ENCODE measurements at places on chromosomes 2 and 18.

DNA sequence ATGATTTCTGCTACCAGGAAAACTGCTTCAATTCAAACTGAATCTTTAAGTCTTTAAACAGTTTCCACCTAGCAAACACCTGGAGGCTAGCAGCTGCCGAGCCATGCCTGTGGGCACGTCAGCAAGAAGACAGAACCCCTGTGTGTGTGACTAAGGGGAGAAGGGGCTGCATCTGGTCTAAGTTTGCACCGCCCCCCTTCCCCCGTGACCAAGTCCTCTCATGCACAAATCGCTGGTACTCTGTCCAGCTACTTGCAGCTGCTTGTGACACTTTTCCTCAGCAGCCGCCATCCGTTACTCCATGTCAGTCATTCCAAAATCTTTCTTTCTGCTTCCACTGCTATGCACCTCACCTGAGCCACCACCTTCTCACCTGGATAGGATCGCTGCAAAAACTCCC lies 355.0 kb downstream of the SS18 start:
- no peak for DNase-seq

DNA sequence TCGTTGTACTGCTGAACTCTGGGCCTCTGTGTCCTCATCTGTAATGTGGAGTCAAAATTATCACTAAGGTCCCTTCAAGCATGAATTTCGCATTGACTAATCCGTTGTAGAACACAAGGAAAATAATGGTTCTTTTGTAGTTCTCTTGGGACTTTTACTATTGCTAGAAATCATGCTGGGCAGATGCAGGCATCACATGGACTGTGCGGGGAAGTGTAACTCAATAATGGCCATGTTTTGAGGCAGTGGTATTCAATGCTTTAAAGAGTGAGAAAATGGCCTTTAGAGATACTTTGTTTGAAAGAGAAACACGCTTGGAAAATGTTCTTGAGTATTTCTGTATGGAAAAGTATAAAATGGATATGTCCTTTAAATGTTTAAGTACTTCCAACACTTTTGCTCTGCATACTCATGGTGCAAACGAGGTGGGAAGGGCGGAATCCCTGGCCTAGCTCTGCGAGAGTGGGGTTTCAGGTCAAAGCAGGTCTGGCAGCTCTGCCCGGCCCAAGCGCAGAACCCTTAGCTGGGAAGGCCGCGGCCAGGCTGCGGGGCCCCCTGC lies 117.3 kb upstream of the MSTN start:
- DNase-seq: no peak

DNA sequence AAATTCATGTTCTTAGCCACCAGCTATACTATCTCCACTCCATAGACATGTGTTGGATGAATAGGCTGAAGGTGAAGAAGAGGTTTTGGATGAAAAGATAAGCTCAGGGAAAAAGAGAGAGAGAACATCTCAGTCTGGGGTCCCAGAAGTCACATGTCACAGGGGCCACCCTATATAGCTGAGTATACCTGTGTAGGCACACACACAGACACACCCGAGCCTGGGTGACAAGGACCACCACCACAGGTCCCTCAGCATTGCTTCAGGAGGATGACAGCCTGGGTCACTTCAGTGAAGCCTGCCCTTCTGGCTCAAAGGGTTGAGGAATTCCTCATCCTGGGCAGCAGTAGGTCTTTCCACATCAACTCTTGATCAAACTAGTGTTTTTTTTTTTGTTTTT lies 56.2 kb downstream of the POLR1A start:
- DNase-seq: no peak

DNA sequence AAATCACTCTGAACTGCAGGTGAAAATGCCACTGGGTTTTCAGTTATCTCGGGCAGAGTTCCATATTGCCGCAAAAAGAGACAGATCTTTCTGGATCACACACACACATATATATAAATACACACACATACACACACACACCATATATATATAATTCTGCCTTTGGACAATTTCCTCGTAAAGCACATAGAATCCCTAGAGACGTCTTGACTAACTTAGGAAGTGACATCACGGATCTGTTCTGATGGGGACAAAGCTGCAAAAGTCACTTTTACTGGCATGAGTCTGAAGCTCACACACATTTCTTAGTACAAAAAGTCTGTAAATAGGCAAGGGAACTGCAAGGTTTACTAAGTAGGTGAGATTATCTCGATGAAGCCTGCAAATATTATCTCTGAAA lies 28.6 kb upstream of the MBOAT2 start:
- no peak for DNase-seq

DNA sequence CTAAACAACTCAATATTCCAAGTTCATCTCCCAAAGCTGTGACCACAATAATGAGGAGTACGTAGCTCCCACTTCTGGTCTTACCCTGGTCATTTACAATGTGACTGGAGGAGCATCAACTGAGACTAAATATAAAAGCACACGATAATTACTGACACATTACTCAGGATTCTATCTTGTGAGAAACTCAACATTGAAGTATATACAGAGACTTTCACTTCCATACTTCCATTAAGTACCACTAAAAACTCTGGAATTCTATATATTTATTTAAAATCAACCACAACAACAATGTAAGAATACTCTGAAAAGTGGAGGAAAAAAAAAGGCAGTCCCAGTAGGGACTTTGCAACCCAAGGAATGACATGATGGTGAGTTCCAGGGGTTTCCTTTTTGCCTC lies 61.4 kb downstream of the XDH start:
- DNase-seq: no peak

- no peak for DNase-seq
These were observed 148.7 kb downstream of the ESCO1 start for GRCh38 chr18:21451851-21452250.

DNA sequence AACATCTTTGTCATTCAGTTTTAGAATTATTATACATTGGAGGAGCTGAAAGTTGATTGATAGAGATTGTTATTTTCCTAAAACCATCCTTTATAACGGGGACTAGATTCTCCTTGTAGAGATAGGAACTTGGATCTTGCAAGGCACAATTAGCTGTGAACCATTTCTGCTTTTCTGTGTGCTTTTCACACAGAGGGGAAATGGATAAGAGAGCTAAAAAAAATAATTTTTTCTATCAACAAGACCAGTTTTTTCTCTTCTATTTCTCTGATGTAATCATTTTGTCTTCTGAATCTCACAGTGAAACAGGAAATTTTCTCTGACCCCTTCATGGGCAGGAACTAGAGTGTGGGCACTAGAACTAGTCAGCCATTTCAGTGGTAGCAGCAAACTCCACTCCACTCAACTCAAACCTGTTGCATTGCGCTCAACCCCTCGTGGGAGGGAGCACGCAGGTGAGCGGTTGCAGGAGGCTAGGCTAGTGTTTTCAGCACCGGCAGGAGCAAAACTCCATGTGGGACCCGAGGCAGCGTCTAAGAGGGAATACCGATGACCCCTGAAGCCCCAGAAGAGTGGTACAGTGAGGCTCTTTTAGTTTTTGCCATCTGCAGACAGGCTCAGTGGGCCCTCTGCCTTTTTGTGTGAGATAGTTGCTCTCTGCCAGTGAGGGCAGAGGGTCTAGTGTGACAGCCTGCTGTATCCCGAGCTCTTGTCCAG lies 24.0 kb upstream of the SLC39A10 start:
- DNase-seq: no peak

DNA sequence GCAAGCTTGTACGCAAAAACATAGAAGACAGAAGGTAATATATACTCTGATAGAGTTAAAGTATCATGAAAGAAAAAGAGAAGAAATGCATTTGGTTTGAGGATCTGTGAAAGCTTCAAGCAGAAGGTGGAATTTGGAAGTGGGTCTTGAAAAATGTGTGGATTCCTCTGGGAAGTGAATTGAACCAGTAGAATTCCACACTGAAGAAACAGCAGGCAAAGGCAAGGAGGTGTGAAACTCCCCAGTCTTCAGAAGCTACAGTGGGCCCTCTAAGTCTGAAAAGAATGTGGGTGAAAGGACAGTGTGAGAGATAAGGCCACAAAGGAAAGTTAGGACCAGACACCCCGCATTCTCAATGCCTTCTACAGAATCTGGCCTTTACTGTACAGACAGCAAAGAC lies 25.6 kb downstream of the COBLL1 start:
- DNase-seq: no peak

DNA sequence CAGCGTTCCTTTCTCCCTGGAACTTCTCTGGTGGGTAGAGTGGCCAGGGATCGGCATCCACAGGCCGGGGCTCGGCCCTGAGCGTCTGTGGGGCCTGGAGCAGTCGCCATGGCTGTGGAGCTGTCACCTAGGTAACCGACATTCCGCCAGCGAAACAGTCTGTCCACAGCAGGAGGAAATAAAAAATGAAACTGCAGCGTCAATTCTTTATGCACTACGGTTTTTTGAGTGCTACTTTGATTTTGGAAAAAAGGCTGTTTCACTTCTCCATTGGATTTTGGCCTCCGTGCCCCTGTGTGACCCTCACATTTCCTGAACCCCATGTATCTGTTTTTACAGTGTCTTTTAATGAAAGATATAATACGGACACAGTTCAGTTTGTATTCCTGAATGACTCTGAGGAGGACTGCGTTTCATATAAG lies 163.4 kb downstream of the LDLRAD4 start:
- peak; percentile 30 for DNase-seq

- peak; percentile 1 for DNase-seq
These were observed 2.1 kb downstream of the PROM2 start for GRCh38 chr2:95276244-95276887.

- DNase-seq: no peak
These were observed 23.3 kb downstream of the SPDYA start for GRCh38 chr2:28833740-28834470.

DNA sequence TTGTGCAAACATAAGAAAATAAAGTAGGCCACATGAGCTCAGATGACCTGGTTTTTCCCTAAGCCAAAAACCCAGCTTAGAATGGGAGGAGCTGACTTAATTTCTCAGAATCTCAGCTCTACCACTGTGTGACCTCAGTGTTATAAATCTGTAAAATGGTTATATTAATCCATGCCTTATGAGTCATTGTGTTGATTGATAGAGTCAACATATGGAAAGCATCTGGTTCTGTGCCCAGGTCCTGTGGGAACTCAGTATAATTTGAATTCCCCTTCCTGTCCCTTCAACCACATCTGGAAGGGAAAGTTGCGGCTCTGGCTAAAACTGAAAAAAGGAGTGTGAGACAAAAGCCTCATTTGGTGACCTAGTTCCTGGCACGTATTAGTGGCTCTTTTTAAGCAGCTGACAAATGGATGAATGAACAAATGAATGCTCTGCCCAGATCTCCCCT lies 25.7 kb downstream of the TMEM177 start:
- DNase-seq: no peak

DNA sequence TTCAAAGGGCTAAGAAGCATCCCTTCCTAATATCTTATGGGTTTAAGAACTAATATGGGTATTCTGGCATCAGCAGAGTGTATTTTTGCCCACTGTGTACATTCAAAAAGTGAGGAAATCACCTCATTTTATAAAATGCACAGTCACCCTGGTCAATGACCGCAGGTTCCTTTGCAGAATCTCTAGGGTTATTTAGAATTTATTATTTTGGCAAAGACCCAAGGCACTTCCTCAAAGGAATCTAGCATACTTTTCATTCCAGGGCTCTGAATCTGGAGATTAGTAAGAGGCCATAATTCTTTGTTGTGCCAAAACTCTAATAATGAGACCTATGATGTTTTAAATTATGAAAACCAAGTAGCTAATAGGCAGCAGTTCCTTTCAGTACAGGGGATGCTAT lies 27.2 kb upstream of the CDH2 start:
- no peak for DNase-seq

- no peak for DNase-seq
These were observed 8.8 kb downstream of the RPL37A start for GRCh38 chr2:216507220-216508160.

GRCh38 chr2:88874063-88874657 lies 182.7 kb downstream of the RPIA start:
- DNase-seq: peak; percentile 6

GRCh38 chr2:47984041-47984440 lies 77.7 kb upstream of the FBXO11 start:
- DNase-seq: no peak

DNA sequence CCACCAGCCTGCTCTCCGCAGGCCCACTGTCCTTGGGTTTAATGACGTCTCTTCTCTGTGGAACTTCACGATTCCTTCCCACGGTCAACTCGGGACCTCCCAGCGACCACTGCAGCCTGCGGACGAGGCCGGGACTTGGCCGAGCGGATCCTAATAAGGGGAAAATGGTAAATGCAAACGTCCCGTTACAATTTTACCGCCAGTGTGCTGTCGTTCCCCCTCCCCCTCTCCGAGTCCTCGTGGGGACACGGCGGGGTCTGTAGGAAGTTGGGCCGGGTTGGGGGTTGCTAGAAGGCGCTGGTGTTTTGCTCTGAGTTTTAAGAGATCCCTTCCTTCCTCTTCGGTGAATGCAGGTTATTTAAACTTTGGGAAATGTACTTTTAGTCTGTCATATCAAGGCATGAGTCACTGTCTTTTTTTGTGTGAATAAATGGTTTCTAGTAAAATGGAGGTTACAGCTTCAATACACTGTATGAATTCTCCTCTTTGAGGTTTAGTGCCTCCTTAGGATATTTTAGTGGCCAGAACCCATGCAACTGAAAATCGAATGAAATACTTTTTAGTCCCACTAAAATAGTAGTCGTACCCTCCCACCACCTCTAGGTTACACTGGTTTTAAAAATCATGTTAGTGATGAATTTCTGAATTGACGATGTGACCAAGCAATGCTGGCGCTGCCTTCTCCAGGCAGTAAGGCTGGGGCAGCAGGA lies 2.3 kb downstream of the HOXD11 start:
- peak; percentile 21 for DNase-seq

DNA sequence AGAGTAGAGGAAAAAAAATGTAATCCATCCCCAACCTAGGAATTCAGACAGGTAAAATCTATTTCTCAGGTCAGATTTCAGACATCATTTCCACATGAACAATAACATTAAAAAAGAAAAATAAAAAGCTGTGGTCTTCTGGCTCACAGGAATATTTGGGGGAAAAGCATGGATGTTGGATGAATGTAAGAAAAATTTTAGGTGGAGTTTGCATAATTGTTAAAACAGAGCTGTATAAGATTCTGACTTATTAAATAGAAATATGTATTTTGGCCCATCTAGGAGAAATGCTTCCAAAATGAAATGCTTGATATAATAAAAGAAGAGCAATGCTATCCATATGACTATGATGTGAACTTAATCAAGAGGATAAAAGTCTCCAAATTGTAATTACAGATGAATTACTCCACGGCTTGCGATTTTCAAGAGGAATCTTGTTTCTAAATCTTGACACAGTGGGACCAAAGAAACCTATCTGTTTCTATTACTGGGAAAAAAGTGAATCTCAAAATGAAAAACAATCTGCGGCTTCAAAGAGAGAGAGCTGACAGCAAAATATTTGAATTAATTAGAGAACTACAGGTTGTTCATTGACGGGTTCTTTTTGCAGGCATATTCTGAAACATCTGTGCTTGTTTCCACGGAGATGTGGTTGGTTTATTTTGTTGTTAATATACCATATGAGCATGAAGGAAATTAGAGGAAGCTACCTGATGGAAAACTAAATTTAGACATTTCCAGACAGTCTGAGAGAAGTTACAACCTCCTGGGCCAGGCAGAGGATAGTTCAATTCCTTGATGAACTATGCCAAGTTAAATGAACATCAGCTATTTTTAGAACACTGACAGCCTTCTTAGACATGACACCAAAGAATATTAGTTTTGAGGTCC lies 468.7 kb downstream of the PID1 start:
- DNase-seq: no peak

- no peak for DNase-seq
These were observed 1097.2 kb downstream of the BCL11A start for GRCh38 chr2:59456285-59456684.

- DNase-seq: peak; percentile 61
These were observed 38.8 kb downstream of the PPP4R1 start for GRCh38 chr18:9575558-9575957.

GRCh38 chr18:22346401-22346952 lies 71.2 kb downstream of the CTAGE1 start:
- DNase-seq: no peak

- no peak for DNase-seq
These were observed 18.0 kb upstream of the KLHL23 start for GRCh38 chr2:169715379-169716237.
